ENCODE measurements at places on chromosomes 1 and 21.

- DNase-seq, result no peak
These were observed 1.6 kb downstream of the RASSF5 start for GRCh38 chr1:206508956-206509355.

GRCh38 chr1:47228644-47229030, 3.4 kb downstream of the TAL1 start:
- DNase-seq, result no peak

DNA sequence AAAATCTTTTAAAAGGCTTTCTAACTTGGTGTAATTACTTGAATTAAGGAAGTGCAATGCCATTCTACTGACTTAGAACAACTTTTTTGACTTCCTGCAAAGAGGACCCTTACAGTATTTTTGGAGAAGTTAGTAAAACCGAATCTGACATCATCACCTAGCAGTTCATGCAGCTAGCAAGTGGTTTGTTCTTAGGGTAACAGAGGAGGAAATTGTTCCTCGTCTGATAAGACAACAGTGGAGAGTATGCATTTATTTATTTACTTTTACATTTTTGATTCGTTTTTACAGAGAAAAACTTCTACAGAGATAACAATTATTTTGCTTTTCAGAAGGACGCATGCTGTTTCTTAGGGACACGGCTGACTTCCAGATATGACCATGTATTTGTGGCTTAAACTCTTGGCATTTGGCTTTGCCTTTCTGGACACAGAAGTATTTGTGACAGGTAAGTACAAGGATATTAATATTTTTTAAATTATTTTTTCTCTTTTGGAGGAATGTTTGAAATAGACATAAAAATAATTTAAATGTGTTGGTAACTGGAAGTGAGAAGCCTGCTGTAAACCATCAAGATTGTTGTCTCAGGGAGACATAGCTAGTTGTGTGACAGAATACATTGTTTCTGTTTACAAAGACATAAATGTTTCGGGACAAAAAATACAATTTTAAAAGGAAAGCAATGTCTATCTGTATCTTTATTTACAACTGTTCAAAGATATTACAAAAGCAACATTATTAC, at the start of gene PTPRC:
PTPRC (plus strand) TSS at position 147 of the 742 bp plus-strand sequence; CDS start at position 376, 229 bp downstream.
- DNase-seq, result no peak

DNA sequence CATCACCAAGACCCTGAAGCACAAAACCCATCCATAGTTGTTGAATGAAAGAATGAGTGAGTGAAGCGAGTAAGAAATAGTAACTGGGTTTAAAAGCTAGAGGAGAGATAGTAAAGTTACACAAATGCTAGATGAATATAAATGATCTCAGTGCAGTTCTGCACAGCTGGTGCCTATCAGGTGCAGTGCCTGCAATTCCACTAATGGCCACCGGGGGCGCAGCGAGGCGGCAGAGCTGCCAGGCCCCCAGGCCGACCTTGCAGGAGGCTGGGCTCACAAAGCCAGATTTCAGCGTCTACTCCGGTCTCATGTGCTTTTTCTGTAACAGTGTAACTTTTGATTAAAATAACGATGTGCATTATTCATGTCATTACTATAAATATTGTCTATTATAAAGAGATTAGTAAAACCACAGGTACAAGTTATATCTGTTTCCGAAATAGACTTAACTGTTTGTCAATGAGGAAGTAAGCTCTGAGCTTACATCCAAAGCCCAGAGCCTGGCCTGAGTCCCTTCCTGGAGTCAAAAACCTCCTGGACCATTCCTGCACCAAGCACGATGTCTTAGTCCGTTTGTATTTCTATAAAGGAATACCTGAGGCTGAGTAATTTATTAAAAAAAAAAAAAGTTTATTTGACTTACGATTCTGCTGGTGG, 477.6 kb downstream of the NPHP4 start:
- DNase-seq, result no peak

DNA sequence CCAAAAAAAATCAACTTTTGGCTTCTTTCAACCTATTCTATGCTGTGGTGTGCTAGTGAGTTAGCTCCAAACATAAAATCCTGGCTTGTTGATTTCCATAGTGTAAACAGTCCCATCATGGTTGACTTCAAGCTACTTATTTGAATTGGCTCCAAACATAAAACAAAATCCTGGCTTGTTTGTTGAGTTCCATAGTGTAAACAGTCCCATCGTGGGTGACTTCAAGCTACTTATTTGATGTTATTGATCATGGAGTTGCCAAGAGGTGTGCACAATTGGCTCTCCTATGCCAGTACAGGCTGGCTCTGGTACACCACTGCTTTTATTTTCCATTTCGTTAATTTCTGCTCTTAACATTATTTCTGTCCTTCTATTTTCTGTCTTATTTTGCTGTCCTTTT, 1.8 kb upstream of the COA6 start:
- no peak for DNase-seq

DNA sequence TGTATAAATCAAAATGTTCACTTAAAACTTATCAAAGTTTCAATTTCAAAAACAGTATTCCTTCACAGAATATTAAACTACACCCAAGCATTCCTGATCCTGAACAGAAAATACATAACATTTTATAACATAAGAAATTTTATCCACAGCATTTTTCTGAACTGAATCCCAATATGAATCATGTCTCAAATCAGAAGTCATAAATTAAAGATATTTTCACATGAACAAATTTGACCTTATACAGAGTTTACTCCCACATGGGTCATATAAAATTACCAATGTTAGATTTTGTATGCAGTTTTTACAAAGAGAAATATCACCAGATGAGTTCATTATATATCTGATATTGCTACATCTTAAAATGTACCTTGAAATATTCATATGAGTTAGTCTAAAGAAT, 48.6 kb upstream of the ASPM start:
- no peak for DNase-seq

DNA sequence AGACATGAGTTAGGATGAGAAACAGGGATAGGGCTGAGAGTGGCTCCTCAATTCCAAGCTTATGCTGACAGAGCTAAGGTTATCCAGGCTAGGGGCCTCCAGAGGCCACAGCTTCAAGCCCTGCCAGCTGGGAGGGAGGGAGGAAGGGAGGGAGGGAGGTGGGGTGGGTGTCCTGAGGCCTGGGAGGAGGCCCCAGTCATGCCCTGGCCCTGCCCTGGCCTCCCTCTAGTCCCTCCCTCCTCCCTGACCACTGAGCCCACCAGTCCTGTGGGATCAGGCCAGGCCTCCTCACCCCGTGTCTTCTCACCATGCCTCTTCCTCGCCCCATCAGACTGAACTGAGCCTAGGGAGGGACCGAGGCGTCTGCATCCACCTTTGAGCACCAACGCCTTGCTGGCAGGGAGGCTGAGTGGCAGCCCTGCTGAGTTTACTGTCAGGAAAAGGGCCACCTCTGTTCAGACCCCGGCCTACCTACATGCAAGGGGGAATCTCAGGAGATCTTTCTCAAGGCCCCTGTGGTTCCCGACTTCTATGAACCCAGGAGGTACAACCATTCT, 116.1 kb downstream of the NPHP4 start:
- DNase-seq, result no peak

- DNase-seq, result no peak
These were observed 5.3 kb upstream of the TMEM52 start for GRCh38 chr1:1924386-1924785.

- no peak for DNase-seq
These were observed 32.1 kb upstream of the RUNX3 start for GRCh38 chr1:24961961-24962861.

DNA sequence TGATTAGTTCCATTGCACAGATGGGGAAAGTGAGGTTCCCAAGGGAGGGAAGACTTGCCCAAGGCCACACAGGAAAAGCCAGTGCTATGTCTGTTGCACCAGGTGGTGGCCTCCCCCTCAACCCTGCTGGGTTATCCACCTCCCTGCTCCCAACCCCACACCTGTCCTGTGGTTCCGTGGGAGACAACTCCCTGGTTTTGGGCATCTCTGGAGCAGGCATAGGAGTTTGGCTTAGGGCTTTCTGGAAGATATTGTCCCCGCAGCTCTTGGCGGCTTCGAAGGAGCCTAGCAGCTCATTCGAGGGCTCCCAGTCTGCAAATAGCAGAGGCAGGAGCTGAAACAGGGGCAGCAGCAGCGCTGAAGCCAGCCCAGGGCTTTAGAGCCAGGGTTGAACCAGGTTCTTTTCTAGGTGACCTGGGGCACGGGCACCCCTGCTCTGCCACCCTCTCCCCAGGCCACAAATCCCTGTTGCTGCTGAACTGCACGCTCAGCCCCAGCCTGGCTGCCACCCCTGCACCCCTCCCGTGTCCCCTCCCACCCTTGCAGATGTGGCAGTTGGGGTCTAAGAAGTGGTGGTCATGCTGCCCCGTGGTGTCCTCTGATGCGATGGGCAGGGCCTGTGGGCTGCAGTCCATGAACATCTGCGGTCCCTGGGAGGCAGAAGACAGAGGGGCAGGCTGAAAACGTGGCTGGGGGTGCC, 22.1 kb downstream of the SPOCD1 start:
- no peak for DNase-seq

DNA sequence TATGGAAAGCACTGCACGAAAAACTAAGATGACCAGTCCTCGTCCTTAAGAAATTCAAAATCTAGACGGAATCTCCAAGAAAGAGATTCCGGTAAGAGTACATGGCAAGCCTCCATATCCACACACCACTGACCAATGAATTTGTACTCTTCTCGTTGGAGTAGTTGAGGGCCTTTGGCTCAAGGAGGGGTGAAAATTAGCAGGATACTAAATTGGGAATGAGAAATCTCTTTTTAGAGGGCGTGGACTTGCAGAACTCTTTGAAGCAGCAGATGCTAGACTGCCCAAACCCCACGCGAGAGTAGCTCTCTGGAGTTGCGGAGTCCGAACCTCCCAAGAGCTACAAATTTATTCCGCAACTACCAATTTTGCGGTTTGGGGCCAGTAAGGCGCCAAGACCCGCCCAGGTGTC, 872 bp upstream of the PPP2R5A start:
- DNase-seq, result no peak

Data from GOT3 (cell line).